ENCODE measurements at places on chromosomes 13 and 19. TPM values are rescaled to one million over a fixed set of nuclear protein-coding genes. Genes with fewer than 3 reads are reported as not detected.

FXYD7 gene
- polyA plus RNA-seq, result 0.50 TPM

ZNF729 gene
- polyA plus RNA-seq, result 0.76 TPM

DNA sequence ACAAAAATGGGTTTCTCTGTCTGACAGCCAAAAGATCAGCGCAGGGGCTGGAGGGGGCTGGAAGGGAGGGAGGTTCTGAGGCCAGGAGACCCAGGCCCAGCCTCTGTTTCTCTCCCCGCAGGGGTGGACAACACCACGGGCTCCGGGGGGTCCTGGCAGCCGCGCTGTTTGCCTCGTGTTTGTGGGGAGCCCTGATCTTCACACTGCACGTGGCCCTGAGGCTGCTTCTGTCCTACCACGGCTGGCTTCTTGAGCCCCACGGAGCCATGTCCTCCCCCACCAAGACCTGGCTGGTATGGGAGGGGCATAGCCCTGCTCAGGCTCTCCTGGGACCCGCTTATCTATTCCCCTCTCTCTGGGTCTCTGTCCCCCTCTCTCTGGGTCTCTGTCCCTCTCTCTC lies 9.6 kb downstream of the CPT1C start:
- no peak for DNase-seq

DNA sequence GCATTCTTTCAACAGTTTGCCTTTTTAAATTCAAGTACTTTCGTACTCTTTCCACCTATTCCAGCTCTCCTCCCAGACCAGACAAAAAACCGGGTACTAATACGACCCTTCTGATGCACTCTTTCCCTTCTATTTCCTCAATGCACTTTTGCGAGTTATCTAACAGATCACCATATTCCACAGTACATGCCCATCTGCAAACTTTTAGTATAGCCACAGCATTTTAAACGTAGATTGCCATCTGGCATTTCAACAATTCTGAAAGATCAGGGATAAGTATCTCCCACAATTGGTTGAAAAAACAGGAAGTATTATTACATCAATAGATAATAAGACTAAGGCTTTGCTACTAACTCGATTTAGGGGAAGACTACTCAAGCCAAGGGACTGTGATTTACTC lies 31.5 kb downstream of the RBM26 start:
- no peak for DNase-seq

GRCh38 chr19:18562086-18562485 lies 4.4 kb downstream of the KXD1 start:
- no peak for DNase-seq

PCDH9 gene
- polyA plus RNA-seq, result 13.4 TPM

DNA sequence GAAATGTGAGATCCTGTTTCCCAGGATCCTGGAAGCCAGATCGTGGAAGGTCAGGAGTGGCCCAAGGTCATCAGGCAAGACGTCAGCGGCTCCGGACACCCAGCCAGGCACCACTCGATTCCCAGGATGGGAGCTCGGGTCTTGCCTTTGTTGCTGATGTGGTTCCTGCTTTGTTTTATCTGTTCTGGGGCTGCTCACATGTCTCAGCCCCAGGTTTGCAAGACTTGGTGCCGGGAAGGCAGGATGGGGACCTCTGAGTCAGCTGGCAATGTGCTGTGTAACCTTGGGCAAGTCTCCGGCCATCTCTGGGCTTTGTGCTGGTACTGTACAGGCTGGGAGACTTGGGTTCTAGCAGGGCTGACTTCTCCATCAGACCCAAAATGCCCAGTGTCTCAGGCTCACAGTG lies 1.4 kb upstream of the FCHO1 start:
- DNase-seq, result no peak

FAM124A gene
- 4.6 TPM for polyA plus RNA-seq

CHERP gene
- polyA plus RNA-seq, result 29.4 TPM

LHB gene
- polyA plus RNA-seq, result not detected

DNA sequence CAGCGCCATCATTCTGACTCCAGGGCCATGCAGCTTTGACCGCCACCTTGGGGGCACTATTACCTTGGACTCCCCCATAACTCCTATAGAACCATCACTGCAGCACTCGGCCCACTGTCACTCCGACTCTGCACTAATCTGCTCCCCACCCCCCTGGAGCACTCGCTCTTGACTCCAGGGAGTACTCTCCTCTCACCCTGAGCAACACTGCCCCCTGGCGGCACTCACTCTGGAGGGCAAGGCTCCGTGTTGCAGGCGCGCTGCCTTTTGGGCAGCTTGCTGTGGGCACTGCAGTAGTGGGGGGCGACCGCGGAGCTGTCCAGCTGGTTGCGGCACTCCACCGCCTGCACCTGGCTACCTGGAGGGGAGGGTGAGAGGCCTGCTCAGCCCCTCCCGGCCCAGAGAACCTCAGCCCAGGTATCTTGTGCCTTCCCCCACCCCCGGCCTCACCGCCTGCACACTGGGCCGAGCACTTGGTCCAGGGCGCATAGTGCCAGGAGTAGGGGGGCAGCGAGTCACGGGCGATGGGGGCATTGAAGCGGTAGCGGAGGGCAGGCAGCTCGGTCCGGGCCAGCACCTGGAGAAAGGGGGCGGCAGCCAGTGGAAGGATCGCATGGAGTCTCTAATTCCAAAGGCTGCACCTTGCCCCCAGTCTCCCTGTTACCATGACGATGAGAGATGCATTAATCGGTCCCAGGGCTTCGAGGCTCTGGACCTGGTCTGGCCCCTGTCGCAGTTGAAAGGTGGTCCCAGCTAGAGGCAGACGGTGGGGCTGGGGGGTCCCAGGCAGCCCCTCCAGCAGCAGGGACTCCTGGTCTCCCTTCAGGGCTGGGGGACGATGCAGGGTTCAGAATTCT lies 8.9 kb upstream of the MYO1F start:
- no peak for DNase-seq

ZNF544 gene
- polyA plus RNA-seq, result 28.3 TPM

- no peak for DNase-seq
Measured at GRCh38 chr19:45960595-45961235, 12.9 kb downstream of the NOVA2 start.

All from right renal cortex interstitium (tissue), 3 donors.